ENCODE measurements at places on chromosomes 6 and 20.

DNA sequence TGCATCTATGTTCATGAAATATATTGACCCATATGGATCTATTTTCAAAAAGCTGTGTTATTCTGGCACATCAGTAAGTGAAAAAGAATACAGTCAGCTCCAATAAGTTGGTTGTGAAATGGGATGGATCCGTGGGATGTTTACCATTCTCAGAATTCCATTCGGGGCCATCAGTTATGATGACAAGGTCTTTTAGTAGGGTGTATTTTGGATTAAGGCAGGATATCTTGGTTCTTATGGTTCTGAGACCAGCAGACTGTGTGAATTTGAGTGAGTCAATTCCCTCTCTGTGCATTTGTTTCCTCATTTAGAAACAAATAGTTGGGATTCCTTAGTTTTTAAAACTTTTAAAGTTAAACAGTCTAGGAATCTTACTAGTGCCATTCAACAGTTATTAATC lies 287.4 kb downstream of the CD109 start:
- H3K27me3 ChIP-seq: no peaks in the 10 kb centered on the region
- H3K36me3 ChIP-seq: no peaks in the 10 kb centered on the region
- no peak for DNase-seq
- H3K27ac ChIP-seq: no peak overlapping the region

DNA sequence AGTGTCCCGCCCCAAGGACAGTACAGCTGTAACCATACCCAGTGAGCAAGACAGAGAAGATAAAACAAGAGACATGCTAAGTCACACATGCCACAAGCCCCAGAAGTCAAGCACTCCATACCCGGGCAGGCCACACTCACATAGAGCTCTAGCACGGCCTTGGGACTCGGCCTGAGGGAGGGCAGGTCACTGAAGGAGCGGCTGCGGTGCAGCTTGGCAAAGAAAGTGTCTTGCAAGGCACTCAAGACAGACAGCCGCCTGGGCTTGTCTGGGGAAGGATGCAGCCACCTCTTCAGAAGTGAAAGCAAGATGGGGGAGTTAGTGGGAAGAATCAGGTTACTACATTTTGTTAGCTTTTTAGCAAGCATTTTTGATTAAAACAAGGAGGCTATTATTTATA lies 48.7 kb upstream of the ARMH2 start:
- H3K4me3 ChIP-seq: no peak overlapping the region
- H3K36me3 ChIP-seq: peaks cover 93% of the 10 kb centered on the region
- H3K27ac ChIP-seq: no peak overlapping the region
- DNase-seq: no peak
- H3K27me3 ChIP-seq: no peaks in the 10 kb centered on the region

DNA sequence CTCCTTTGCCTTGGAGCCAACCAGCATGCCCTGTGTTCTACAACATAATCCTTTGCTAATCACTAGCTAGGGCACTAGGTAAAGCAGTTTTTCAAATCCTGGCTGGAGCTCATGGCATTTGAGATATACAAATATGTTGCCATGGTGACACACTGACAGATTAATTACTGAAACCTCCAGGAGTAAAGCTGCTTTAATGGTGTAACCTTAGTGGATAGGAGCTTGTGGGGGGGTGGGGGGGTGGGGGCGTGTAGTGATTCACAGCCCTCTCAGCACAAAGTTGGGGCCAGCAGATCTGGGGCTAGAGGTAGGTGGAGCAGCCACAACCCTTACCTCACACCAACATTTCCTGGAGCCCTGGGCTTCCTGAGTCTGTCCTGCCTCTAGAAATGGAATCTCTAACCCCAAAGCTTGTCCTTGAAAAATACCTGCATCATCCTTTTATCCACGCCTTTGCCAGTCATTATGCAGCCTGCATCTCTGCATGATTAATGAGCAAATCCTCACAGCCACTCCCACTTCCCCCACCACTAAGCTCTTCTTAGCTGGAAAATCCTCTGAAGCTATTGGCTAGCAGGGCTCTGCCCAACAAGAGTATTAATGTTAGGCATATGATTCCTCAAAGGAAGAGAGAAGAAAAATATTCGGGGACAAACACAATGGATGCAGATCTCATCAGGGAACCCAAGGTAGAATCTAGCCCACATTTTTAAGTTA lies 84.5 kb upstream of the PRND start:
- H3K4me3 ChIP-seq: no peak overlapping the region
- no peaks in the 10 kb centered on the region for H3K36me3 ChIP-seq
- no peak overlapping the region for H3K27ac ChIP-seq
- no peak for DNase-seq
- H3K4me1 ChIP-seq: no peaks in the 10 kb centered on the region

GRCh38 chr20:6100246-6100645 lies 22.6 kb downstream of the FERMT1 start:
- H3K36me3 ChIP-seq: no peaks in the 10 kb centered on the region
- H3K27me3 ChIP-seq: no peaks in the 10 kb centered on the region
- no peaks in the 10 kb centered on the region for H3K4me1 ChIP-seq
- H3K27ac ChIP-seq: no peak overlapping the region

DNA sequence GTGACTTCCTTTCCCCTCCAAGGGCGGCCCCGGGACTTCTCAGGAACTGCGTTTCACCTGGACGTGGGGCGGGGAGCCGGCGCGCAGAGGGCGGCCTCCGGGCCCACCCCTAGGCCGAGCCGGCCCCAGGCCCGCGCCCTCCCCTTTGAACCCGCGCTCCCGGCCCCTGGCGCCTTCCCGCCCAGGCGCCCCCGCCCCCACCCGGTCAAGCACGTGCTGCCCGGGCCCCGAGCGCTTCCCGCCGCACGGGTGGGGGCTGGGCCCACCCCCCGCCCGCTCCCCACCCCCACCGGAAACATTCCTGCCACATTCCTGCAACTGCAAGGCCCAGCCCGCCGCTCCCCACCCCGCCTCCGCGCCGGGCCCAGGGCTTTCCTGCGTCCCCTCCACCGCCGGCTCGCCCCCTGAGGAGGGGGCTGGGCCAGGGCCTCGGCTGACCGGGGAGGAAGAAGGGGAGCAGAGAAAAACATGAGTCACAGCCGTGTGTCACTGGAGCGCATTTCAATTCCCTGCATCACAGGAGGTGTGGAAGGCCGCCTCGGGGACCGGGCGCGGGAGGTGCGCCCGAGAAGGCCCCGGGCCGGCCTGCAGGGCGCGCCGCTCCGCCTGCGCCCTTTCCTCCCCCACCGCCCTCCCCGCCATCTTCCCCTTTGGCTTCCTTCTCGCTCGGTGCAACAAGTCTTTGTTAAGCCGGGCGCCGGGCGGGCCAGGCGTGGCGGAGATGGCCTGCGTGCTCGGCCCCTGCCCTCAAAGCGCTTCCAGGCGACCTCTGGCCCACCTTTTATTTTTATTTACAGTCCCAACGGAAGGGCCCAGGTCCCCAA lies 1.2 kb upstream of the HMGA1 start:
- no peaks in the 10 kb centered on the region for H3K36me3 ChIP-seq
- peak; percentile 86 for DNase-seq
- peak overlapping the region; percentile 96 for H3K27ac ChIP-seq
- peak overlapping the region; percentile 76 for H3K4me3 ChIP-seq
- peaks cover 22% of the 10 kb centered on the region for H3K4me1 ChIP-seq
- no peaks in the 10 kb centered on the region for H3K27me3 ChIP-seq

- no peak for DNase-seq
- H3K27ac ChIP-seq: no peak overlapping the region
- no peaks in the 10 kb centered on the region for H3K27me3 ChIP-seq
- H3K4me3 ChIP-seq: no peak overlapping the region
- H3K4me1 ChIP-seq: no peaks in the 10 kb centered on the region
Observed at GRCh38 chr6:147941143-147941542, 401.5 kb upstream of the SASH1 start.

DNA sequence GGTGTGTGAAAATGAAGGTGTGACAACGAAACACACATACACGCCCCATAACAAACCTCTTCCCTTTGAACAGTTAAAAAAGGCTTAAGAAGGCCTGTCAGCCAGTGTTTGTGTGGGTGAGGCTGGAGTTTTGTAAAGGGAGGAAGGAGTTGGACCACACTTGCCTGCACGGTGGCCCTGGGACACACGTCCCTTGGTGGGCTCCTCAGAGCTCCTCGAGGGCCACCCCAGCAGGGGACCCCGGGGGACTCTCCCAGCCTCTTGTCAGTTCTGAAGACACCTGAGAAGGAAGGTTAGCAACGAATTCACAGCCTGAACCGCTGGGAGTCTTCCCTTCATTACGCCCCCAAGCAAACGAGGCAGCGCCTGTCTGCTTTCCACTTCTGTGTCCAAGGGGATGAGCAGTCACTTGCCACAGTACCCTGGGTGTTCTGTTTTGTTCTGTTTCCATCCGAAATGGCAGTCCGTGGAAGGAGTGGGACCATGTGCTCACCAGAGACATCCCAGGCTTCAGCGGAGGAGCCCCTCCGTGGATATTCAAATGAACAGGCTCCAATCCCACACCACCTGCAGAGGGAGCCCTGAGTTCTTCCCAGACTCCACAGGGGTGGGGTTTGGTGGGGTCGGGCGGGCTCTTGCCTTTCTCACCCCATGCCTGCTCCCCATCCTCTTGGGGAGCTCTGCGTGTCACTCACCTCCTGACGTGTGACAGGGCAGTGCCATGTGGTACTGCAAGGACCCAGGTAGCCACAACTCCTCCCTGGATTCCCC lies 68.6 kb downstream of the NRN1 start:
- H3K27ac ChIP-seq: no peak overlapping the region
- H3K27me3 ChIP-seq: peaks cover 7% of the 10 kb centered on the region
- H3K4me1 ChIP-seq: no peaks in the 10 kb centered on the region
- DNase-seq: no peak

DNA sequence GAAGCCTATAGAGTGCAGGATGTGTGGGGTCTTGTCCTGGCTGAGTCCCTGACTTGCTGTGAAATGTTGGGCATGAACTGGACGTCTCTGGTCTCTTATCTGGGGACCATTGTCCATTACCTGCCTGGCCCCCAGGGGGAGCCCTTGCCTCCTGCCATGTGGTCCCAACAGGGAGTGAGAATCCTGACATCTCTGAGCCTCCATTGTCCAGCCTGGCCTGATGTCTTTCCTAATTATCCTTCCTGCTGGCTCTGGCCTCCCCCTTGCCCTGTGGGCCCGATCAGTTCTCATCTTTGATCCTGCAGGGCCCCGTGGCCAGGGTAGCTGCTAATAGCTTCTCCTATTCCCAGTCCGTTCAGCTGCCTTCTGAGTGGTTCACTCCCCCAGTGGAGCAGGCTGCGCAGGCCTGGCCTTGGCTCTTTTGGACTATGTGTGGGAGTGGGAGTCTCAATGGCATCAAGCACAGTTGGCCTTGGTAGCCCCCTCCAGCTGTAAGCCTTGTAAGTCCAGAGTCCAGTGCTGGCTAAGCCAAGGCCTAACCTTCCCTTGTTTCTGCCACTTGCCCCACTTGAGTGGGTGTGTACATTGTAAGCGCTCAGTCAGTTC lies 77.9 kb upstream of the RALY start:
- H3K4me1 ChIP-seq: peaks cover 15% of the 10 kb centered on the region
- no peaks in the 10 kb centered on the region for H3K27me3 ChIP-seq
- H3K4me3 ChIP-seq: no peak overlapping the region

DNA sequence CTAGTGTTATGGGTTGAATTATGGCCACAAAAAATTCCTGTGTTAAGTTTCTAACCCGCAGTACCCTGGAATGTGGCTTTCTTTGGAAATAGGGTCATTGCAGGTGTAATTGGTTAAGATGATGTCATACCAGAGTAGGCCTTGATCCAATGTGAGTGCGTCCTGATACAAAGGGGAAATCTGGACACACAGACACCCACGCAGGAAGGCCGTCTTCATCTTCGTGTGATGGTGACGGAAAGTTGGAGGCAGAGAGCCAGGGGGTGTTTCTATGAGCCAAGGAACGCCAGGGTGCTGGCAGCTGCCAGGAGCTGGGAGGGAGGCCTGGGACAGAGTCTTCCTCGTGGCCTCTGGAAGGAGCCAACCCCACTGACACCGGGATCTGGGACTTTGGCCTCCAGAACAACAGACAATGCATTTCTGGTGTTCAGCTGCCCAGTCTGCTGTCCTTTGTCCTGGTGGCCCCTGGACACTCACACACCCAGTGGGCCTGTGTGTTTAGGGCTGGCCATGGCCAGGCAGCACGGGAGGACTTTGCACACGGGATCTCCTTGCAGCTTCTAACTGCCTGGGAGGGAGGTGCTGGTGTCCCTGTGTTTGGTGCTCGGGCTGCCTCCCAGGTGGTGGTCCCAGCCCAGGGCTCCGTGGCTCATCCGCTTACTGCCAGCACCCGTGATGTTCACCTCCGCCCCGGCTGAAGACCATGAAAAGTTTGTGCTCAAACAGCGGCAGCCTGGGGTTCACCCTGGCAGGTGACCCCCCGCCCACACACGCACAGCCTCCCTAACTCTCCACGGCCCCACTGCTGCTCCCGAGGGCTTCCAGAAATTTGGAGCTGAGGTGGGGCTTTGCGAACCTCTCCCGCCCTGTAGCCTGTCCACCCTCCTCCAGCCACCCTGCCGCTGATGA lies 53.4 kb upstream of the GATA5 start:
- H3K27ac ChIP-seq: no peak overlapping the region
- no peak overlapping the region for H3K4me3 ChIP-seq
- H3K27me3 ChIP-seq: peaks cover 5% of the 10 kb centered on the region
- H3K4me1 ChIP-seq: no peaks in the 10 kb centered on the region
- H3K36me3 ChIP-seq: no peaks in the 10 kb centered on the region
- DNase-seq: no peak

DNA sequence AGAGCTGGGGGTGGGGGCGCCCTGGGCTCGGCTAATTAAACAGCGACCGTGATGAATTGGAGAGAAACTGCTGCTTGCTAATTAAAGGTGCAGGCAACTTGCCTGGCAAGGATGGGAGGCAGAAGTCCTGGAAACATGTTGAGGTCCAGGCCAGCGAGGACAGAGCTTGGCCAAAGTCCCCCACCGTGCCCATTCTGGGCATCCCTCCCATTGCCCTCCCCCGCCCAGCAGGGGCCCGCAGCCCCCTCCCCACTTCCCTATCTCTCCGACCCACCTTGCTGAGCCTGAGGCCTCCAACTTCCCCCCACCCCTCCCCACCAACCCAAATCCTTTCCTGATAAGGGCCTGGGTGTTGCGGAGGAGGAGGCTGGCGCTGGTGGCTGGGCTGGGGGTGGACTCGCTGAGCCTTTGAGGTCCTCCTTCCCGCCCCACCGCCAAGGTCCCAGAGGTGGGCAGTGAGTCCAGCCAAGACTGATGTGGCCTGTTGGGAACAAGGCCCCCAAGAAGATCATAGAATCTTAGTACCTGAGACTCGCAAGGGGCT lies 23.3 kb downstream of the C20orf203 start:
- no peaks in the 10 kb centered on the region for H3K27me3 ChIP-seq
- no peaks in the 10 kb centered on the region for H3K36me3 ChIP-seq
- no peak for DNase-seq
- no peak overlapping the region for H3K27ac ChIP-seq

DNA sequence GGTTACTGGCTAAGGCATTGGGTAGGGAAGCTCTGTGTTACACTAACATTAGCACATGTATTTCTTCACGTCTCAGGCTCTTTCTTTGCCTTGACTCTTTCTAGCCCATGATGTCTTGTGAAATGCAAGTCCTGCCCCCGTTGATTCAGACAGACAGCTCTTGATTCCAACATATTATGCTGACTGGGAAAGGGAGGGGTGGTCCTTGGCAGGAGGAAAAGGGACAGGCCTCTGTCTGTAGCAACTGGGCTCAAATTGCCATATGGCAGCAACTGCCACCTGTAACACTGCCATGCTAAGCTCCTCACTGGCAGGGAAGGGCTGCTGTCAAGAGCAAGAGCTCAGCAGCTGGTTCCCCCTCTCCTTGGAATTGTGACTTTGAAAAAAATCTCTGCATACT lies 5.7 kb upstream of the KCNK15 start:
- no peak overlapping the region for H3K27ac ChIP-seq
- no peaks in the 10 kb centered on the region for H3K4me1 ChIP-seq
- H3K36me3 ChIP-seq: no peaks in the 10 kb centered on the region
- H3K4me3 ChIP-seq: no peak overlapping the region

- no peaks in the 10 kb centered on the region for H3K36me3 ChIP-seq
- no peaks in the 10 kb centered on the region for H3K27me3 ChIP-seq
Observed at GRCh38 chr6:83352424-83353061, 78.3 kb downstream of the ME1 start.

All from B cell (primary cell).